ENCODE measurements at places on chromosomes 12 and 14. TPM values are rescaled to one million over a fixed set of nuclear protein-coding genes. Genes with fewer than 3 reads are reported as not detected.

Gene P2RX4
- 25.2 TPM for total RNA-seq

Gene KLRC3
- total RNA-seq, result not detected

Gene LRP1
- 2.1 TPM for total RNA-seq

Gene RERGL
- total RNA-seq, result not detected

Gene NELL2
- total RNA-seq, result 10.2 TPM

Gene NRL
- 1.8 TPM for total RNA-seq

Gene GALNT16
- not detected for total RNA-seq

Gene BHLHE41
- not detected for total RNA-seq

Gene LRRC10
- total RNA-seq, result not detected

Gene TPH2
- total RNA-seq, result not detected

Gene C12orf42
- total RNA-seq, result not detected

Gene DAD1
- total RNA-seq, result 256 TPM

Gene TROAP
- total RNA-seq, result 59.3 TPM

Gene GLIPR1L1
- not detected for total RNA-seq

Gene RNU4-1
- total RNA-seq, result 2,662 TPM

Gene SERPINA10
- total RNA-seq, result not detected

Gene CLEC6A
- total RNA-seq, result not detected

Gene SLC5A8
- not detected for total RNA-seq

Gene SLC22A17
- total RNA-seq, result 3.2 TPM

Gene RHEBL1
- 16.0 TPM for total RNA-seq

Gene SIX6
- total RNA-seq, result not detected

Gene STON2
- not detected for total RNA-seq

Gene ETFRF1
- 9.8 TPM for total RNA-seq

Gene ACTN1
- total RNA-seq, result 133 TPM

Gene RAPGEF3
- total RNA-seq, result 1.8 TPM

Gene BICDL1
- total RNA-seq, result 127 TPM

Gene P2RX2
- total RNA-seq, result not detected

Gene DDX51
- 37.6 TPM for total RNA-seq

Gene TMEM52B
- not detected for total RNA-seq

Gene ETFBKMT
- total RNA-seq, result 0.37 TPM

Gene IL26
- 0.30 TPM for total RNA-seq

Gene NGB
- total RNA-seq, result not detected

Gene PZP
- not detected for total RNA-seq

Gene CMKLR1
- not detected for total RNA-seq

Gene IFNG-AS1
- total RNA-seq, result not detected

Gene AKAP5
- total RNA-seq, result 2.5 TPM

Gene SRRM4
- not detected for total RNA-seq

Gene ESR2
- not detected for total RNA-seq
